ENCODE measurements at places on chromosomes 3 and 15.

GRCh38 chr3:170383567-170383966 is 26.1 kb downstream of the SKIL start:
- DNase-seq, result no peak

- DNase-seq, result no peak
These were observed 6.0 kb upstream of the FEZF2 start for GRCh38 chr3:62379321-62379798.

GRCh38 chr3:8607234-8608040 is 37.2 kb downstream of the SSUH2 start:
- DNase-seq, result no peak

DNA sequence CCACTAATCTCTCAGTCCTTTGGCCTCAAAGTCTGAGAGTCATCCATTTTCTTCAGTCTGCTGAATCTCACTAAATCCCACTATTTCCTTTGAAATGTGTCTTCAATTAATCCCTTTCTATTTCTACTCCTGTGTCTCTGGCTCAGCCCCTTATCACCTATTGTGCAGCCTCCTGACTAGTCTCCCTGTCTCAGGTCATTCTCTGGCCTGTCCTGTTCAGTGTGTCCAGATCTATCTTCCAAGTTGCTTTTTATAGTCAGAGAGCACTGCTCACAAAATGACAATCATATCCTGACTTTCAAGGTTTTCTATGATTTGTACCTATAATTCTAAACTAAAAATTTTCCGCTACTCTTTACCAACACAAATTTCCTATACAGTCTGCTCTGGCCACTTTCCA is 7.6 kb downstream of the ROPN1 start:
- no peak for DNase-seq

- no peak for DNase-seq
These were observed 98.1 kb upstream of the FOXB1 start for GRCh38 chr15:59906046-59906445.

- DNase-seq, result no peak
These were observed 48.9 kb downstream of the GRK7 start for GRCh38 chr3:141812084-141812483.

DNA sequence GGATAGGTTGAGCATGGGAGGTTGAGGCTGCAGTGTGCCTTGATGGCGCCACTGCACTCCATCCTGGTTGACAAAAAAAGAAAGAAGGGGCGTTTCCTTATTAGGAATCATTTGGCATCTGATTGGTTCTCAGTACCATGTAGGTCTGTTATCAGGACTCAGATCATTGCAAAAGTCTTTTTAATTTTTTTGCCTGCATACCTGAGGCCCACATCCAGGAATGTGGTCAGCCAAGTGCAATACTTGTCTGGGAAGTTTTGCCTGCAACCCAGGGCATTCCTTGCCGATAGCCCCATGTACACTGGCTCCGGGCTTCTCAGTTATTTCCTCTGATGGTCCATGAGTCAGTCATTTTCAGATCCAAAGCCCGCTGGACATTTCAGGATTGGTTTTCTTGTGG is 50.1 kb upstream of the CRTC3 start:
- DNase-seq, result no peak

- no peak for DNase-seq
These were observed 79.9 kb upstream of the POLG start for GRCh38 chr15:89414571-89414970.

DNA sequence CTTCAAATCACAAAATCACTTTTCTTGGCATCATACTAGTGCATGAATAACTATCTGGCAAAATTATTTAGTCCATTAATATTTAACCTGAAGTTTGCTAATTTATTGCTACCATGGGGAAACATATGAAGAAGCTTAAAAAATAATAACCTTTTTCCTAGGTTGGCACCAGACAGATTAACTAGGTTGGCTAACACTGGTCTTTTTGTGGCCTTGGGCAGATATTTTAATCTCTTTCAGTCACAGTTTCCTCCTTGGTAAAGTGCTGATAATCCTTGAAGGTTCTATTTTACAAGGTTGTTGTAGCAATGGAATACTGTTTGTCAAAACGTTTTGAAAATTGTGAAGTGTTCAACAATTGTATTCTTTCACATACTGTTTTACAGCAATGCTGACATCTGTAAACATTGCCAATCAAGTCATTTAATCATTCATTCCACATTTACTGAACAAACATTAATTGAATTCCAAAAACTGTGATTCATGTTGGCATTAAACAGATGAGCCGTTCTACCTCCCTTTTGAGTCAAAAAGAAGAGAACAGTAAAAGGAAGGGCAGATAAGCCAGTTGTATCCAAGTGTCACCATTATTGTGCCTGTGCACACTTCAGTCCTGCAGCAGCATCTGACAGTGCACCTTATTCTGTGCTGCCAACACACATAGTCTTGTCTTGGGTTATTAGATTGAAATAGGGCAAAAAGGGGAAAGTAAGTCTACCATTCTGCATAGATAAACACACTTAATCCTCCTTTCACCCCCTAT is 21.9 kb downstream of the EPHA6 start:
- DNase-seq, result no peak

GRCh38 chr3:35664460-35664919 is 25.2 kb downstream of the ARPP21 start:
- DNase-seq, result no peak

GRCh38 chr15:31337352-31338031 is 10.9 kb downstream of the KLF13 start:
- DNase-seq, result no peak

GRCh38 chr3:138962854-138963560 is 16.0 kb downstream of the FOXL2NB start:
- no peak for DNase-seq

DNA sequence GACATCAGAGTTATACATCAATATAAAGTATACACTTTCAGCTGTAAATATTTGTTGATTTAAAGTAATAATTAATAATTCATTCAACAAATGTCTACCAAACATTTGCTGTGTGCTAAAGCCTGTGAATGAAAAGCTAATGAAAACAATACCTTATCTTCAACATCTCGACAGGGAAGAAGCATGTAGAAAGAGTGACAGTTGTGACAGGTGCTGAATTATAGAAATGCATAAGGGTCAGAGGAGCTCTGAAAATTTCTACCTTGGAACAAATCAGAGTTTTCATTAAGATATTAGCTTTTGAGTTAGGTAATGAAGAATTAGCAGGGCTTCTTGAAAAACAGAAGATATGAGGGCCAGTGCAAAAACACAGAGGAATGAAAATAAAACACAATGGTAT is 739.2 kb downstream of the VGLL3 start:
- DNase-seq, result no peak

- DNase-seq, result no peak
These were observed 22.3 kb downstream of the TM6SF1 start for GRCh38 chr15:83129791-83130190.

GRCh38 chr3:157130467-157131251 is 29.3 kb downstream of the CCNL1 start:
- peak; percentile 43 for DNase-seq

DNA sequence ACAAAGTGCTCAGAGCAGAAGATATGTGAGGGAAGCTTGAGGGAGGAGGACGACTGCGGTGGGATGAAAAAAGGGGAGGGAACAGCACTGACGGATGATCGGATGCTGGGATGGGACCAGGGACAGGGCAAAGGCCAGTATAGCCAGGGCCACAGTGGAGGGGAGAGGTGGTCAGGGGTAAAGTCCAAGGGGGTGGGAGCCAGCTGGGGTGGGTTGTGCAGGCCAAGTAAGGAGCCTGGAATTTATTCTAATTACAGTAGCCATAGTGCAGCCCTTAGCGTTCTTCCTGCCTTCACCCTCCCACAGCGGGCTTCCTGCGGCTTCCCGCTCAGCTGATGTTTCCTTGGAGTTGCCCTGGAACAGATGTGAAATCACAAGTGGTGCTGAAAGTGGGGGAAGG is 7.6 kb upstream of the APEH start:
- DNase-seq, result no peak

DNA sequence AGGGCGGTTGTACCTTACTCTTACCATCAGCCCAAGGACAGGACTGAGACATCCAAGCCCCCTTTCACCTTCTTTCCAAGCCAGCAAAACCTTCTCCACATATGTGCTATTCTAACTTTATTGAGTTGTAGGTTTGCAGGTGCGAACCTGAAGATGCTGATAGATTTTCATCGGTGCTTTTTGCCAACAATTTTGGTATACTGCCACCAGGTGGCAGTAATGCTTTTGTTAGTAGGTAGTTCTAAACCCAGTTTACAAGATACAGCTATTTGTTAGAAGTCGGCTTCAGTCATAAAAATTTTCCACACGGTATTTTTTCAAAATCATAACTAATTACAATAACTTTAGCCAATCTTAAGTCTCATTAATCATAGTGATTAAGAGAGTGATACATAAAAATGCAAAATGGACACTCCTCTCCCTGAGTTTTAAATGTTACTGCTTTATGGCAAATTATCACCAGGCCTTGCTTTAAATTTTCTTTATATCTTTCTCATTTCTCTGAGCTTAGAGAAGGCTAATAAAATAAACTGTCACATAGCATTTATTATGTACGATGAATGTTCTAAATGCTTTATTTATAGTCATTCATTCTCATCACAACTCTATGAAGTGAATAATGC is 636 bp downstream of the TBC1D21 start:
- DNase-seq, result no peak

- DNase-seq, result no peak
These were observed 15.5 kb downstream of the WDR48 start for GRCh38 chr3:39067286-39067685.

- no peak for DNase-seq
These were observed 36.8 kb upstream of the SEC13 start for GRCh38 chr3:10357592-10358308.

- DNase-seq, result no peak
These were observed 2.9 kb upstream of the SMAD3 start for GRCh38 chr15:67062369-67062985.

DNA sequence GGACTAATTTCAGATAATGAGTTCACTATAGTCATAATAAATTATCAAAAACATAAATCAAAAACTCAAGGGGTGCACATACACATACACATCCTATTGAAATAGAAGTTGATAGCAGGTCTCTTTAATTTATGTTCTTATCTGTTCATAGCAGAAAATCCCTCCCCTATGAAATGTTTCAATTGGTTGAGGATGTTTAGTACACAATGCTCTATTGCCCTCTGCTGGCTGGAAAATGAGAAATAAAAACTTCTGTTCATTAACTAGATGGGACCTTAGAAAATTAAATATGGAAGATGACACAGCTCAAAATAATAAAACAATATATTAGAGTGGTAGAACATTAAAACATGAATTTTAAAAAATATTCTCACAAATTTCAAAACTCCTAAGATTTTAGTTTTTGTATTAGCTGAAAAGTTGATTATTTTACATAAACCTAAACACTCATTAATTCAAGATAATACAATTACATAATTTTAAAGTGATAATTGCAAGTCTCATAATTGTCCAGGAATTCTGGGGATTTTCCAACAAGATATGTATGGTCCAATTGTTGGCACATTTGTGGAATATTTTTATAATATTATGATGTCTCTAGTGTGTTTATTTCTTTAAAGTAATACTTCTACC is 735.0 kb downstream of the ROBO1 start:
- DNase-seq, result no peak

GRCh38 chr3:114351123-114351821 is 57.4 kb downstream of the TIGIT start:
- no peak for DNase-seq

- peak; percentile 19 for DNase-seq
These were observed 93.0 kb upstream of the LPP start for GRCh38 chr3:188060840-188061544.

GRCh38 chr3:126423191-126424038 is 28.7 kb downstream of the CFAP100 start:
- no peak for DNase-seq

DNA sequence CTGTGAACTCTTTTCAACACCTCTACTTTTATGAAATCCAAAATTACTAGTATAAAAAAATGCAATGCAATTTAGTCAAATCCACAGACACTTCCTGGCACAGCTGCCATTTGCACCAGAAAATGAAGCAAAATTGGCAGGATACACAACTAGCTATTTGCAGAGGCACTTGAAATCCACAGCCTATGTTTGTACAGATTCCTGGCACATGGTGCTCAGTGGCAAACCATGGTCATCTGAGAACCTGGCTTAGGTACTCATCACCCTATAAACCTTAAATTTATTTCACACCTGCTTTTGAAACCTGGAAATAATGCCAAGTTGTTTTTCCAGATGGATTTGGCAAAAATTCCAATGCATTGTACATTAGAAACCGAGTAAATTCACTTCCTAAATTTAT is 20.2 kb upstream of the PPM1L start:
- DNase-seq, result no peak

GRCh38 chr3:180184816-180185215 is 148.1 kb upstream of the PEX5L start:
- DNase-seq, result no peak

DNA sequence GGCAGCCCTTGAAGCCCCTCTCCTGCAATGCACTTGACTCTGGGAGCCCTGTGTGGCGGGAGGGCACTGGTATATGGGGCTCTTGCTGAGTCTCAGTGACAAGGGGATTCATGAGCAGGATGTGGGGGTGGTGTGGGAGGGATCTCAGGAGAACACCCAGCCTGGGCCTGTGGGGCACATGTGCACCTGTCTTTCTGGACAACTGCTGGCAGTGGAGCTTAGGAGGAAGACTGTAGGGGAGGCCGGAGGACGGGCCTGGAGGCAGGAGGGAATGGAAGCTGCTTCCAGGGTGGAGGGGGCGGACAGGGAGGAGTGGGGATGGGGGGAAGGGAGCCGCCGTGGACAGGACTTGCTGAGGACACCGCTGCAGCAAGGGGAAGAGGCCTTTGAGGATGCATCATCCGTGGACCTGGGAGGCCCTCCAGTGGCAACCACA is 10.8 kb upstream of the SNRPA1 start:
- no peak for DNase-seq

- DNase-seq, result no peak
These were observed 722 bp downstream of the RBMS3 start for GRCh38 chr3:29281344-29282241.

- no peak for DNase-seq
These were observed 186.7 kb downstream of the NFKBIZ start for GRCh38 chr3:102036017-102036416.

GRCh38 chr15:40744815-40745152 is 10.3 kb downstream of the RMDN3 start:
- DNase-seq, result no peak

DNA sequence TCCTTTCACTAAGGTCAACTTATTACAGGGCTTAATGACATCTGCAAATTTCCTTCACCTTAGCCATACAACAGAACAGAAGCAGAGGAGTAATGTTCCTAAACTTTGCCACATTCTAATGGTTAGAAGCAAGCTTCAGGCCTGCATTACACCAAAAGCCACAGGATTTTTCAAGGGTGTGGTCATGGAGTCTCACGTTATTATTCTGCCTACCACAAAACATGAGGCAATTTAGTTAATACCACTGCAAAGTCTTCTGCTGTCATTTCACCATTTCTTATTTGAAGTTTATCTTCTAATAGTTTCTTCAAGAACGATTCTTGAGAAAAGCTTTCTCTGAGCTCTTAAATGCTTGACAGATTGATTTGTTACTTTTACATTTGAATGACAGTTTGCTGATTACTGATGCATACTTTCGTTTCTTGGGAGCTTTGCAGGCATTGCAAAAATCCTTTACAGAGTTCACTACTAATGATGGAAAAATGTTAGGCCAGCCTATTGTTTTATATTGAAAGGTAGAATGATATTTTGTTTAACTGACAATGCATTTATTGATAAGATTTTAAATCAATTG is 1257.1 kb downstream of the NSUN3 start:
- DNase-seq, result no peak

All from stimulated activated CD8-positive, alpha-beta memory T cell treated with anti-CD3 and anti-CD28 coated beads, Interleukin-4, amount 100 ng/mL, for 4 hours (primary cell).